ENCODE measurements at places on chromosomes 6 and 20. TPM values are rescaled to one million over a fixed set of nuclear protein-coding genes. Genes with fewer than 3 reads are reported as not detected.

GRCh38 chr6:38057994-38058393 lies 238.5 kb downstream of the ZFAND3 start:
- peak; percentile 85 for DNase-seq

GRCh38 chr6:35452183-35453090 lies at the start of gene FANCE:
Gene FANCE (plus strand): TSS chr6:35452338. CDS start chr6:35452546, 208 bp downstream.
- DNase-seq: peak; percentile 97

- no peak for DNase-seq
Observed at GRCh38 chr20:20295621-20296498, 72.0 kb upstream of the INSM1 start.

DNA sequence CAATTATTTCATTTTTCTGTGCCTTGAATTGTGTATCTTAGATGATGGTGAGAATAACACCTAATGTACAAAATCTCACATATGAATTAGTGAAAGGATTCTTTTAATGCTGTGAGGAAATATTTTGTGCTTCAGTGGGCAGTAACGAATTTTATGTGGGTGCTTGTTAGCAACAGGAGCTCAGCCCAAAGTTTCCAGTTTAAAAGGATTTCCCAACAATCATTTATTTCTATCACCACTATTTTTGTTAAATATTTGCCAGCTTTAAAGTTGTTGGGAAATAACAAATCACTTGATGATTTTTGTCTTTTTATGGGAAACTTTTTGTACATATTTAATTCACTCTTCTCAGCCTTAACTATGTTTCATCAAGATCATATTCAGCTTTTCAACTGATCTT lies 111.8 kb downstream of the QKI start:
- DNase-seq: no peak

- DNase-seq: no peak
Observed at GRCh38 chr6:99608886-99609482, 2.4 kb downstream of the PRDM13 start.

DNA sequence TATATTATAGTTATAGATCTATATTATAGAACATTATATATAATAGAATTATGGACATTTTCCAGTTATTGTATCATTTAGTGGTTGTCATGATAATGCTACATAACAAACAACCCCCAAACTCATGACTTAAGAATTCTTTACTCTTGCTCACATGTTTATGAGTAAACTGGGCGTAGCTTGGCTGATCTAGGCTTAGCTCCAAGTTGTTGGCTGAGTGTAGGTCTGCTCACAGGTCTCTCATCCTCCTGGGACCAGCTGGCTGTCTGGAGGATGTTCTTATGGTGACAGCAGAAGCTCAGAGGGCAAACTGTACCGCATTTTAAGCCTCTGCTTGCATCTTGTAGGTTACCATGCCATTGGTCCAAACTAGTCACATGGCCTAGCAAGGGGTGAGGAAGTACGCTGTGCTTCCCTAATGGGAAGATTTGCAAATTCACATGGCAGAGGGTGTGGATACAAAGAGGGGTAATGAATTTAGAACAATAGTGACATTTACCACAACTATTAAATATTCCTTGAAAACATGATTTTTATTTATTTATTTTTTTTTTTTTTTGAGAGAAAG lies 34.2 kb downstream of the ARHGAP40 start:
- DNase-seq: no peak

DNA sequence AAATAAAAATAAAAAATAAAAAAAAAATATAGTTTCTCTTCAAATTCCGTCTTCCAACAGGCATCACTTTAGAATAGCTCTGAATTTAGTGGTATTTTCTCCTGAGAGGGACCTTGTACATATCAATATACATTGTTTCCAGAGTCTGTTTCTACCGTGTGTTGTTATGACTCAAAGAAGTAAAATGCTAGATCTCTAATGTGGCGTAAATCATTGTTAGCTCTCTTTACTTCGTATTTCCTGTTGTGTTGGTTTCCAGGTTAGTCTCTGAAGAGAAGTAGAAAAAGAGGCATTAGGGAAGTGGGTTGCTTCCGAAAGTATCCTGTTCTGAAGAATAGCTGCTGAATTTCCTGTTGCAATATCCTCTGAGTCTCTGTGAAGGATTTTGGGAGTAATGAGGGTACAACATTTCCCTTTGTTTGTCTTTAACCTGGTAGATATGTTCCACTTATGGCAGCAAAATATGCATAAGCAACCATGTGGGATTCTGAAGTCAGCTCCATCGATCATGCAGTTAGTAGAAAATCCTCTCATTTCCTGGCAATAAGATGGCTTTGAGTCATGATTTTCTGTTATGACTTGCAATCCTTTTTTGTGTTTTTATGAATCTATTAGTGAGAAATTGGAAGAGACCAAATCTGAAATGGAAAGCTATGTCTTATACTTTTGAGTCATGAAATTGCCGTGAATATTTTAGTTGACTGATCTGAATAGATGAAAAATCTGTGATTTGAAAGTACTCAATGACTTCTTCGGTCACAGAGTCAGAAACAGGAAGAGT lies 42.0 kb upstream of the MCHR2 start:
- no peak for DNase-seq

DNA sequence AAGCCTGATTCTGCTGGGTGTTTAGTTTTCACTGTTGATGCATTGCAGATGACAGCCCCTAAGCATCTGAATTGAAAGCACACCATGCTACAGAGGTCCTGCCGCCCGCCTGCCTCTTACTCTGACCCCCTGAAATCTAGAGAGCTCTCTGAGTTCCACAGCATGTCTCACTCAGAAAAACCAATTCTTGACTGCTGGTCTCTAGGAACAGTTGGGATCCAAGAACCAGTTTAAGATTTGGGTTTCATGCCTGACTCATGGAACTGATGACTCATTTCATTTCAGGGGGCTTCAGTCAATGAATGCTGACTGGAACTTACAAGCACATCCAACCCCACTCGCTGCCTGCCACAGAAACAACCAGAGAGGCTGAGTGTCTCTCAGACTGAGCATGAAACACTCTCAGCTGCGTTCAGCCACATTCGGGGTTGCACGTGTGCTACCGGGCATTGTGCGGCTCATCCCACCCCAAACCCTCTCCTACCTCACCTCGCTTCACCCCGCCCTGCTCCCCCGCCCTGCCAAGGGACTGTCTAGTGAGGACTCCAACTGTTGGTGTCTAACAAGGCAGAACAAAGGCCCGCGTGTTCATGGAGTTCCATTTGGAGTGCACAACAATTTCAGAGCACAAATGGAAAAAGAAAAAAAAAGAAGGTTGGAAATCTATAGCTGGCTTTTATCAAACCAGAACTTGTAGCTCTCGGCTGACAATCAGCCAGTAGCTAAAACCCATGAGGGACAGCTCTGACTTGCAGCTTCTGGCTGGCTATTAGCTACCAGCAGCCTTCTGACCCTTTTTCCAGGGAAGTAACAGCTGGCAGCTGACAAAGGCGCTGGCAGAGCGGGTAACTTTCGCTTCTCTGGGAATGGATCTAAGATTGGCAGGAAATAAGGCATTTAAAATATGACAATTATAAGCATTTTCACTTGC lies 20.0 kb upstream of the TRAF3IP2 start:
- no peak for DNase-seq

- DNase-seq: no peak
Observed at GRCh38 chr6:124983383-124984083, 21.3 kb downstream of the RNF217 start.

- no peak for DNase-seq
Observed at GRCh38 chr6:127869772-127870404, 31.0 kb downstream of the THEMIS start.

DNA sequence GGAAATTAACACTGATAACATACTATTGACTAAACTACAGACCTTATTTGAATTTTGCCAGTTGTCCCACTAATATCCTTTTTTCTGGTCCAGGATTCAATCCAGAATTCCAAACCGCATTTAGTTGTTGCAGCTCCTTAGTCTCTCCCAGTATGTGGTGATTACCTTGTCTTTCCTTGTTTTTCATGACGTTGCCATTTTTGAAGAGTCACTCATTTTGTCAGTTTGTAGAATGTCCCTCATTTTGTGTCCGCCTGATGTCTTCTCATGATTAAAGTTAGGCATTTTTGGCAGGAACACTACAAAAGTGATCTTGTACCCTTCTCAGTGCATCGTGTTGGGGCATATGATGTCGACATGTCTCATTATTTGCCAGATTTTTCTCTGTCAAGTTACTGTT lies 33.1 kb downstream of the DTD1 start:
- DNase-seq: no peak

- DNase-seq: no peak
Observed at GRCh38 chr6:105161421-105161820, 18.4 kb downstream of the POPDC3 start.

- no peak for DNase-seq
Observed at GRCh38 chr6:123564361-123564760, 72.4 kb downstream of the TRDN start.

DNA sequence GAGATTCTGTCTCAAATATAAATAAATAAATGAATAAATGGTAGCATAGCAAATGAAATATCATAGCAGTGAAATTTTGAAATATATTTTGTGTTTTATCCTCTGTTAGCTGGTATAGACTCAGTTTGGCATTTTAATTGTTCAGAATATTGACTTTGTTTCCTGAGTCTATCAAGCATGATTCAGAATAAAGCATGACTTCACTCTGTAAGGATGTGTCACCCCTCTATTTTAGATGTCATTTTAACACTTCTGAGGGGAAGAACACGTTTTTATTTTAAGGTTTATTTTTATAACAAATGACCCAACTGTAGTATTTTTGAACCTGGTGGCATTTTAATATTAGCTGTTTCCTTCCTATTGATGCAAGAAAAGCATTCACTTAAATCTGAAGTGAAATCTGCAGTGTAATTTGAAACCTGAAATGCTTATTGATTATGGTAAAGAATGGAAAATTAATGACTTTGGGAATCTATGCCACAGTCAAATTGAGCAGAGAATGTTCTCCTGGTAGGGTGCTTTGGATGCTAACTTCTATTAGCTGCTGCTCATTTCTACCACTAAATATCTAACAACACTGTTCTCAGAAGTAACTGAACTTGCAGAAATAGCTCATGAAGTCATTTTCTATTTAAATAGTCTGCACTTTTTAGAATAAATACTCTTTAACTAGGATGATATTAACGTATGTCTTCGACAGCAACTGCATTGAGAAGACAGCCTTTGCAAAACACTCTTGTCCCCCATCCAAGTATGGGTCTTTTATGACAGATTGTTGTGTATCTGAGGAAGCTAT lies 114.2 kb downstream of the SOX4 start:
- no peak for DNase-seq

GRCh38 chr6:157143890-157144798 lies 179.2 kb downstream of the TMEM242 start:
- no peak for DNase-seq

- DNase-seq: no peak
Observed at GRCh38 chr6:100460650-100461204, 4.0 kb downstream of the SIM1 start.

GRCh38 chr6:17057322-17057721 lies 44.5 kb upstream of the STMND1 start:
- DNase-seq: no peak

DNA sequence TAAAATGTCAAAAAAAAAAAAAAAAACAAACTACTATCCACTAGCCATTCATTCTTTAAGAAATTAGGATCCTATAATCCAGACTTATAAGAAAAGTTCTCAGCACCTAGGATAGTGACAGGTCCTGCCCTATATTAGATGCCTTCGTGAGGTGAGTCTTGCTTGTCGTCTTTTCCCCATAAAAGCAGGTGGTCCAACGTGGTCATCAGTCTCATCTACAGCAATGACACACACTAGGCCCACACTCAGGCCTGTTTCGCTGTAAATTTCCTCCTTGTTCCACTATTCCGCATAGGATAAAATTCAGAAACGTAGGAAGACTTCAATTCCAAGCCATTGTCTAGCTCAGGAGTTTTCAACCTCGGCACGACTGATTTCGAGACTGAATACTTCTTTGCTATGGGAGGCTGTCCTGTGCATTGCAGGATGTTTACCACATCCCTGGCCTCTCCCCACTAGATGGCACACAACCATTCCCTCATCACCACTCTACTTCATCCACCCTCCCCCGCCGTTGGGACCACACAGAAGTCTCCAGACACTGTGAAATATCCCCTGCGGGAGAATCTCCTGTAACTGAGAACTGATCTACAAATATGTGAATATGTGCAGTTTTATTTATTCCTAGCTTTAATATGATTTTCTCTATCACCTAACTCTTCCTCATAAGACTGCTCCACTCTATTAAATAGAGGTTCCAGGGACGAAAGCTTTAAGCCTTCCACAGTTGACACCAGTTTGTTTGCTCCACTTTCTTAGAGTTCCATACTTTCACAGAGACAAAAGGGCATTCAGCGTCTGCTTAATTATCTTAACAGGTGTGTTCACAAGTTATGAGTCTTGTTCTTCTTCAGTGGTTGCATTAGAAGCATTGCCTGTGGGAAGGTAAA lies 346.3 kb downstream of the BMP2 start:
- no peak for DNase-seq

DNA sequence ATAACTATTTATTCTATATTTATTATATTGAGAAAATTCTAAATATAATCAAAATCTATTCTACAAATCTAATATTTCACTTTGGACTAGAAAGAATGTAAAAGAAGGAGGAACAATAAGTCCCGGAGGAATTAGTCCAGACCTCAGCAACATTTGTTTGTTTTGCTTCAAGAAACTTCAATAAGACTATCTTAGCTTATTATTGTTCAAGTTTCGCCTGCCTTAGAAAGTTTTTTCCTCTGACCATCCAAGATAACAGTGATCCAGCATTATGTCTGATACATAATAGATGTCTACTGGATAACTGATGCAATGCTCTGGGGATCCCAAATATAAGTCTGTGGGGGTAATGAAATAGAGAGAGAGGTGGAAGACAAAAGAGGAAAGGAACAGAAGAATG lies 28.7 kb upstream of the NT5E start:
- DNase-seq: no peak

- peak; percentile 49 for DNase-seq
Observed at GRCh38 chr6:119347466-119348095, 2.0 kb downstream of the MAN1A1 start.

DNA sequence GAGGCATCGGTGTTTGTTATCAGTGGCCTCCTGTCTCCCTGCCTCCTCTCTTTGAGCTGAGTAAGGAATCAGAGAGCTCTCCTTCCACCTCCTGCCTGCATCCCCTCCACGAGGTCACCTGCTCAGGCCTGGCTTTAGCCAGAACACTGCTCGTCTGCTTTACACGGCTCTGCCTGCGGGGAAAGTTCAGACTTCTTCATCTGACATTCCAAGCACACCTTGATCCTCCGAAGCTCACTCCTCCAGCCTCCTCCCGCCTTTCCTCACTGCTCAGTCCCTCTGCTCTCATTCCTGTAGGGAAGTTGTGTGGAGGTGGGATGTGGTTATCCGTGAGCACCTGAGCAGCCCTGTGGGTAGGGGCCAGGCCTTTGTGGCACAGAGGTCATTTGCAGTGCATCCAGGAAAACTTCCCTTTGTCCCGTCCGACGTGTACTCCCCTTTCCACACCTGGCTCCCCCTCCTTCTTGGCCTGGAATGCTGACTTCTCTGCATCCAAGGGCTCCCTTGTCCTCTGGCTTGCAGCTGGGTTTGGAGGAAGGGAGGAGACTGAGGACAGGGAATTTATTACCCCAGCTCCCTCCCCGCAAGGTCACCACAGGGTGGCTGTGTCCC lies 12.8 kb upstream of the CCDC167 start:
- no peak for DNase-seq

DSN1 gene
- total RNA-seq: 30.1 TPM

LRRN4 gene
- total RNA-seq: not detected

HCK gene
- total RNA-seq: not detected

FAXC gene
- not detected for total RNA-seq

LTB gene
- 164 TPM for total RNA-seq

AVP gene
- not detected for total RNA-seq

ACOT8 gene
- 25.5 TPM for total RNA-seq

SCRT2 gene
- not detected for total RNA-seq

SLC35F1 gene
- total RNA-seq: 0.19 TPM

OR12D3 gene
- not detected for total RNA-seq

RAET1E gene
- not detected for total RNA-seq

LCA5 gene
- total RNA-seq: 0.21 TPM

EEF1E1 gene
- total RNA-seq: 60.9 TPM
